ENCODE measurements at places on chromosomes 2 and 18.

- peak; percentile 19 for DNase-seq
These were observed 82.8 kb upstream of the CPO start for GRCh38 chr2:206856513-206856912.

DNA sequence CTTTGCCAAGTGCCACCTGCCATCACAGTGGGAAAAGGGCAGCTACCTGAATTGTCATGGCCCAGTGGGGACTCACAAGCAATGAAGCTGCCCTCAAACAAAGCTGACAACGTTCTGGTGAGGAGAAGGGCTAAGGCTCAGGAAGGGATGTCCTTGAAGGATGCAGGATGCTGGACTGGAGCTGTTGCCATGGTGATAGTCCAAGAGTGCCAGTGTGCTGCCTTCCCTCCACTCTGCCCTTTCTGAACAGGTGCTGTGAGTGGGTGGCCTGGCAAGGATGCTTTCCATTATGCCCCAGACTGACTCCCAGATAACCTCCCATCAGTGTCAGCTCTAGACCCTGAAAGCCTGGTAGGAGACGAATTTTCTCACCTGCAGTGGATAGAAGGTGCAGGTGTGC lies 137.8 kb upstream of the GYPC start:
- DNase-seq = no peak

- peak; percentile 49 for DNase-seq
These were observed 83.2 kb downstream of the TANC1 start for GRCh38 chr2:159051661-159052060.

DNA sequence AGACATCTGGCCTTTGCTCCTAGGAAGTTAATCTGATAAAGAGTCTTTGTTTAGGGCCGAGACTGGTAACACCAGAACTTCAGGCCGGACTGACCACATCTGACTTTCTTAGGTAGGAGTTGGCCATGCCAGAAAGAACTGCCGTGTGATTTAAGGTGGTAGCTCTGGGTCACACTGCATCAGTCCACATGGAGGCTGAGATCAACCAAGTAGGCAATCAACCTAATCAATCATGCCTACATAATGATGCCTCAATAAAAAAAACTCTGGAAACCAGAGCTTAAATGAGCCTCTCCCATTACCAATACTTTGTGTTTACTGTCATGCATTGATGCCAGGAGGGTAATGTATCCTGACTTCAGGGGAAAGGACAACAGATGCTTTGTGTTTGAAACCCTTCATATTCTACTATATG lies 44.1 kb upstream of the ORC2 start:
- no peak for DNase-seq

DNA sequence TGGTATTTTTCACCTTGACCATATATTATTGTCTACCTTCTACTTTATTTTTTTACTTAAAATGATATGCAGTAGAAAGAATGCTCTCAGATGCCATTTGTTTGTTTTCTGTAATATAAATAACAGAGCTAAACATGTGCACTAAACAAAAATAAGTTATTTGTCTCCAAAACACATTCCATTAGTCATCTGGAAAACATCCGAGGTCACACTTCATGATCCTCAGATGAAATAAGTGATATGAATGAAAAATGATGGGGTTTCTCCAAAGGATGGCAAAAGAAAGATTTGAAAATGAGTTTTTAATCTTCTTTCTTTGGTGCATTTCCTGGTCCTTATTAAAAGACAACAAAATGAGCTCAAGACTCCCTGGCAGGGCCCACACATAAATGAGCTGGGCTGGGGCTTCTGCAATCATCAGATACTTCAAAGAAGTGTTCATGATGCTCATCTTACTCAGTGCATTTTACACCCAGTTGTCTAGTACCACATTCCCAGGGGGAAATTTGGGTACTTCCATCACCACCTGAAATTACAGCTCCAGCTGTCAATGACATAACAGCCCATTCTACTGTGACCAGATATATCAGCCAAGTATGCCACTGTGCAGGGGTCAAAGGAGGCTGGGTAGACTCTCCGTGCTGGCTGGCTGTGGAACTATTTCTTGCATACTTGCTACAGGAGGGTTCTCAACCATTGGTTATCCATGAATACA lies 283.5 kb downstream of the PID1 start:
- no peak for DNase-seq

- DNase-seq = no peak
These were observed 36.3 kb downstream of the TPRKB start for GRCh38 chr2:73700661-73701447.

- no peak for DNase-seq
These were observed 171.2 kb downstream of the ACOXL start for GRCh38 chr2:110903548-110903947.

DNA sequence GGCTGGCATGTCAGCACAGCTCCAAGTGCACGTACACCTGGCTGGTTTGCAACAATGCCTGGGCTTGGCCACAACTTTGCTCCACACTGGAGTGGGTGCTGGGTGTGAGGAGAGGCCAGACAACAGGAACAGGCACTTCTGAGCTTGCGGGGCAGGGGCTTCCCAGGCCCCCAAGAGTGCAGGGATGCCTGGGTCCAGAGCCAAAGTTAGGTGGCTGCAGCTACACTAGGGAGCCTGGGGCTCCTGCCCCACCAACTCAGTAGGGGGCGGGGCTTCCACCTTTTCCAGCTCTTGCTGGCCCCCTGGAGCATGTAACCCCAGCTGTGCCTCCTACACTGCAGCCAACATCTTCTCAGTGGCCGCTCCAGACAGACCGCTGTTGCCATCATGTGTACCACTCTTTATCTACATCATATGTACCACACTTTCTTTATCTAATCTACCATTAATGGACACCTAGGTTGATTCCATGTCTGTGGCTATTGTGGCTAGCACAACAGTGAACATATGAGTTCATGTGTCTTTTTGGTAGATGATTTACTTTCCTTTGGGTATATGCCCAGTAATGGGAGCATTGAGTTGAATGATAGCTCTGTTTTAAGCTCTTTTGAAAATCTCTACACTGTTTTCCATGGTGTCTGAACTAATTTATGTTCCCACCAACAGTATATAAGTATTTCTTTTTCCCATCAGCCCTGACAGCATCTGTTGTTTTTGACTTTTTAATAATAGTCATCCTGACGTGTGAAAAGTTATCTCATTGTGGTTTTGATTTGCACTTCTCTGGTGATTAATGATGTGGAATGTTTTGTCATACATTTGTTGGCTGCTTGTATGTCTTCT lies 87.9 kb downstream of the ZNF804A start:
- peak; percentile 7 for DNase-seq

DNA sequence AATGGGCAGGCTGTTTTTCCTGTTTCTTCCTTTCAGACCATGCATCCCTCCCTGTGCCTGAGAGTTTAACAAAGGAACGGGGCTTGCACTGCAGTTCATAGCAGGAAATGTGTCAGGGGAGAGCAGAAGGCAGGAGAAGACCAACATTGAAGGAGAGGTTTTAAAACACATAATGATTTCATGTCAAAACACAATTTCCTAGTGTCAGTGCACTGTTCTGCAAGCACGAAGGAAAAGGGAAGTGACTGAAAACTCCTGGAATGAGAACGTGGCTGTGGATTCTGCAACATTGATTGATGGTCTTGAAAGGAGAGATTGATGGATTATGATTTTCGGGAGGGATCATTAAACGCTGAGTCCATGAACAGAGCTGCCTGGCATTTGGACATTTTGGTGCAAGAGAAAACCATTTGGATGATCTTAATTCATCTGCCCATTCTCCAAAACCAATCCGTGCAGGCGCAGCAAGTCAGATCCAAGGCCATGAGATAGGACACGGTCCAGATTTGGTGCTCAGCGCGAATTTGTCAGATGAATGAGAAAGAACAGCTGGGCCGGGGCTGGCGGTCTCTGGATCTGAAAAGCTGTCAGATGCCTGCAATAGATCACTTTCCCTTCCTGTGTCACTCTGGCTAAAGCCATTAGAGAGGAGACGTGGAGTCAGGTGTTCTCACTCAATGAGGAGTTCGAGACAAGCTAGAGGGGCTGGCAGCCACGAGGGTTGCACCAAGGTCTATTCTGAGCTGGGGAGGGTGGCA lies 38.4 kb downstream of the C1QL2 start:
- DNase-seq = no peak

DNA sequence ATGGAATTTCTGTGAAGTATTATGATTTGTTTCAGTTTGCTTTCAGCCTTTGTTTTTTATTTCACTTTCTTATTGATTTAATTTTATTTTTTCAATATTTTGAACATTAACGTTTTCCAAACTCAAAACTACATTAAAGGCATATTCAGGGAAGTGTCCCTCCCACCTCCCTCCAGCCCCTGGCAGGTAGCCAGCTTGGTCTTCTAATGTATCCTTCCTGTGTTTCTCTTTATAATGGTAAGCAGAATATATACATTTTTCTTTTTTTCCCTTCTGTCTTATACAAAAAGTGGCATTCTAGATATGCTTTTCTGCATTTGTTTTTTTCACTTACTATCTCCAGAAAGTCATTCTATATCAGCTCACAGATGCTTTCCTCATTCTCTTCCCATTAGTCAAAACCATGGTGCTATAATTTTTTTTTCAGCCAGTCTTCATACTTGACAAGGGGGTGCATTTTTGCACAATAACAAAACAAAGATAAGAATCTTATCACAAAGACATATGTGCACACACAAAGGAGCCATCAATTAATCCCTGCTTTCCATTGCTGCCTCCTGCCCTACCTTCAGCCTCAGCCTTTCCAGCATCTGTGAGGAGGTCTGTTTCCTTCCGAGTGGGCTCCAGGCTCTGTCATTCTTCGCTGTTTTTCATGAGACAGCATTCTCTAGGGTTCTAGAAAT lies 33.7 kb upstream of the TMEM177 start:
- no peak for DNase-seq

- no peak for DNase-seq
These were observed 114.6 kb downstream of the DOCK10 start for GRCh38 chr2:224927646-224928173.

- no peak for DNase-seq
These were observed 1.2 kb upstream of the ST6GAL2 start for GRCh38 chr2:106886916-106887758.

GRCh38 chr2:149924028-149924427 lies 336.5 kb upstream of the MMADHC start:
- no peak for DNase-seq

DNA sequence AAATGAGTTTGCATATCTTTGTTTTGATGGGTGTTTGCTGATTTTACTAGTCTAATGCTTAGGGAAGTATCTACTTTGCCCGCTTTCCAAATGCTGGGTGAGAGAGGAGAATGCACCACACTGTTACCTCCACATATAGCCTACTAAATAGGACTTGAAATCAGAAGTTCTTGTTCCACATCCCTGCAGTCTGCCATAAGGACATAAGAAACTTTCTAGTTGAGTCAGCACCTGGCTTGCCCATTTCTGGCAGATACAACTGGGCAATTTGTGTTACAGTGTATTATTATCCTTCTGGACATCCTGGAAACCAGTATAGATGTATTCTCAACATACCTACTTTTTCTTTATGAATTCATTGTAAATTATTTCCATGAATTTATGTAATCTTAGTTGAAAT lies 29.5 kb downstream of the ANXA4 start:
- no peak for DNase-seq

DNA sequence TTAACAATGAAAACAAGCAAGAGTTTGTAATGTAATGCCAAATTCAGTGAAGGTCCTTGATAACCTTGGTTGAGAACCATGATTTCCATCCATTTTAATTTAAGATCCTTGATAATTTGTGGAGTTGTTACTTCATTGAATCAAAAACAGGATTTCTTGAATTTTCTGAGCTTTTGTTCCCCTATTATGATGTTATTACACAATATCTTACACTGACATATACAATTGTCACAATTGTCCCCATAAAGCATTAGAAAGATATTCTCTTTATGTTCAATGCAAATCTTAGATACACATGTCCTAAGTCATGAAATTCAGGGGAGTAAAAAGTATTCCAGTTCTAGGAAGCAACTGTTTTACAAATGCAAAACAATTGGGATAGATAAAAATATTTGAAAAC lies 83.6 kb downstream of the ARHGEF33 start:
- DNase-seq = no peak

- DNase-seq = no peak
These were observed 22.0 kb downstream of the RELCH start for GRCh38 chr18:62209046-62209445.

DNA sequence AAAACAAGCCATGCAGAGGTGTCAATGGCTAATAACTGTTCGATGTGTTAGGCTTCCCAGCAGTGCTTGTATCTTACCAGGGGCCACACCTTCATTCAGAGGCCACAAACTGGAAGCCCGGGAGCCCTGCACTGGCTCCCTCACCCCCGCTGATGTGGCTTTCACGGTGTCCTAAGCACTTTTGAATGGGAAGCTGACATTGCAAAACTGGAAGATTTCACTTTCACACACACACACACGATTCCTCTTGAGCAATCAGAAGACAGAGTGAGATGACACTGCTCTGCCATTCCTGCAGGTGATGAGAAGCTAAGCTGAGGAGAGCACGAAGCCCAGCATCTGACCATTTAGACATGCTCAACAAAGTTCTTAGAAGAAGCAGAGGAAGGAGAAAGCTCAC lies 8.6 kb upstream of the ZNF407 start:
- no peak for DNase-seq

Data from skeletal muscle cell (primary cell).